Cardiac muscle cell (in vitro differentiated cells and primary cell): ENCODE measurements at places on chromosomes 1 and 21. TPM values are rescaled to one million over a fixed set of nuclear protein-coding genes. Genes with fewer than 3 reads are reported as not detected.
A peak's percentile ranks its signal among the peaks of the same experiment; 100 is the strongest.

GSTM3 gene
- polyA plus RNA-seq: 139 and 167 TPM in 2 replicates

CFHR1 gene
- not detected in 2 replicates for polyA plus RNA-seq

CHTOP gene
- polyA plus RNA-seq: 94.3 and 104 TPM in 2 replicates

SLC5A9 gene
- 0.07 TPM in 1 of 2 replicates, not detected in the other for polyA plus RNA-seq

OR2T8 gene
- polyA plus RNA-seq: 0.22 TPM in 1 of 2 replicates, not detected in the other

ATP6V1G3 gene
- polyA plus RNA-seq: not detected in 2 replicates

STUM gene
- 0.71 and 4.8 TPM in 2 replicates for polyA plus RNA-seq

CD84 gene
- not detected in 2 replicates for polyA plus RNA-seq

GRCh38 chr1:93615582-93616150 is 66.0 kb downstream of the BCAR3 start:
- DNase-seq: peak; percentile 64

- DNase-seq: no peak
Measured at GRCh38 chr1:99601208-99601607, 44.7 kb upstream of the PALMD start.

DNA sequence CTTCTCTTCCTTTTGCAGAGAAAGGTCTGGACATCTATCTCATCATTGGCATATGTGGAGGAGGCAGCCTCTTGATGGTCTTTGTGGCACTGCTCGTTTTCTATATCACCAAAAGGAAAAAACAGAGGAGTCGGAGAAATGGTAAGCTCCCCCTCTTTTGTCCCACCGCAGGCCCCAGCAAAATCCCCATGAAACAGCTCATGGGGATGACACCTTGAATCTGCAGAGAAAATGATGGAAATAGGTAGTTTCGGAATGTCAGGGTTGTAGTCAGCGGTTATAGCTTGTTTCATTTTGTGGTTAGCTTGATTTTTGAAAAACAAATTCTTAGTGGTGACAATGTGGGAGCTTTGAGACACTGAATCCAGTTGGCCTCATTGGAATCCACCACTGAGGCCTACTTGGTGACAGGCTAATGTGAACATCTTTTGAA is 10.3 kb downstream of the CD2 start:
- no peak for DNase-seq

- peak; percentile 86 for DNase-seq
Measured at GRCh38 chr1:221478050-221478949, 263.6 kb downstream of the DUSP10 start.

DNA sequence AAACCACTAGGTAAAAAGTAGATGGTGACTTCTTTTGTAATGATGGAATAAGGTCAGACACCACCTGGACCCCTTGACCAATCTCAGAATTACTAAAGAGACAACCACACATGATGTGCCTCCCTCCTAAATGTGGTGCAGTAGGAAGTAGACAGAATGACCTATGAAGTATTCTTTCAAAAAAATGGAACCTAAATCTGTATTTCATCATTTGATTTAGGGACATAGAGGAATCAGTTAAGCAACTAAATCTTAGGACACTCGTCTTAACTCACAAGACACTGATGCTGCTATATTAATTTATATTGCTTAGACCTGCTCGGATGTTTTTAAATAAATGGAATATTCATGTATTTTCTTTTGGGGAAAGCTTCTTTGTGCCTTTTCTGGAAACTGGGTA is 80.9 kb upstream of the IRF2BP2 start:
- DNase-seq: no peak

DNA sequence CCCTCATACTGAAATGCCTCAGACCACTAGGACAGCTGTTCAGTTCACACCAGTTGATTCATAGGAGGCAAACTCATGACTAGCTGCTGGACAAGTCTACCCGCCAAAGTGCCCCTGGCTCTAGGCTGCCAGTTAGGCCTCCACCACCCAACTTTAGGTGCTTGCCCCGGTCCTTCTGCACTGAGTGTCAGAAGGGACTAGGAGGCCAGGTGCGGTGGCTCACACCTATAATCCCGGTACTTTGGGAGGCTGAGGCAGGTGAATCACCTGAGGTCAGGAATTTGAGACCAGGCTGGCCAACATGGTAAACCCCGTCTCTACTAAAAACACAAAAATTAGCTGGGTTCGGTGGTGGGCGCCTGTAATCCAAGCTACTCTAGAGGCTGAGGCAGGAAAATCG is 18.9 kb downstream of the LY9 start:
- DNase-seq: no peak

- DNase-seq: no peak
Measured at GRCh38 chr1:52856026-52856425, 13.5 kb downstream of the ZYG11A start.

DNA sequence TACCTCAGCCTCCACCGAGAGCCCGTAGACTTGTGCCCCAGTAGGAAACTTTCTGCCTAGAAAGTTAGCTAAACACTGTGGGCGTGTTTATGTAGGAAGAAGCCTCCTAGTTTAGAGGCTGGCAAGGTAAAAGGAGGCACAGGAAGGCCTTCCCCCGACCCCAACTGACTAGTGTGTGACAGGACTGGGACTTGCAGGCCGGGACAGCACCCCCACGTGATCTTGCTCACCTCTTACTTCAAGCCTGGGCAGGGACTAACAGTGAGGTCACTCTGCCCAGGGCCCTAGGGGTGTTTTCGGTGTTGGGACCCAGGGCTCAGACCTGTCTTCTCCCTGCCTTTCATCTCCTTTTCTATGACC is 392 bp upstream of the TAGLN2 start:
- no peak for DNase-seq

DNA sequence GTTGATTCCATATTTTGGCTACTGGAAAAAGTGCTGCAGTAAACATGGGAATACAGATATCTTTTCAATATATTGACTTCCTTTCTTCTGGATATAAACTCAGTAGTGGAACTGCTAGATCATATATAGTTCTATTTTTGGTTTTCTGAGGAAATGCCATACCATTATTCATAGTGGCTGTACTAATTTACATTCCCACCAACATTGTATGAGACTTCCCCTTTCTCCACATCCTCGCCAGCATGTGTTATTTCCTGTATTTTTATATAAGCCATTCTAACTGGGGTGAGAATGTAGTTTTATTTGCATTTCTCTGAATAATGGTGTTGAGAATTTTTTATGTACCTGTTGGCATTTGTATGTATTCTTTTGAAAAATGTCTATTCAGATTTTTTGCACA is 385.2 kb downstream of the NUF2 start:
- no peak for DNase-seq

DNA sequence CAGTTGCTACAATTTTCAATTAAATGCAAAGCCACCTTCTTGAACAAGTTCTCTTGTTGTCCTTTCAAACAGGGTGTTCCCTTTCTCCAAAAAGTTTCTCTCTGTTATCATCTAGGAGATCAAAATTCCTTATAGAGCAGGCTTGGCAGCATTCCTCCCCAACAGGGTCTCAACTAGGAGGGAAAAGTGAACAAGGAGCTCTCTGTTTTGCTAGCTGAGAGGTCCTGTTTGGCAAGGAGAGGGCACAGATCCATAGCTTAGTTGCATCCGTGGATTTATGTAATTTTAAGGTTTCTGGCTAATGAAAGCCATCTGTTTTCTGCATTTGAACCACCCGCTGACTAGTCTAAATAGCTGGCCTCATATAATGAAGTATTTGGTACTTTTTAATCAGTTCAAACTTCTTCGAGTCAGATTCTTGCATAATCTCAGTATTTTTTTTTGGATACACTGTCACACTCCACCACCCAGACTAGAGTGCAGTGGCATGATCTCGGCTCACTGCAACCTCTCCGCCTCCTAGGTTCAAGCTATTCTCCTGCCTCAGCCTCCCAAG is 54.0 kb downstream of the APP start:
- peak; percentile 73 for DNase-seq

DNA sequence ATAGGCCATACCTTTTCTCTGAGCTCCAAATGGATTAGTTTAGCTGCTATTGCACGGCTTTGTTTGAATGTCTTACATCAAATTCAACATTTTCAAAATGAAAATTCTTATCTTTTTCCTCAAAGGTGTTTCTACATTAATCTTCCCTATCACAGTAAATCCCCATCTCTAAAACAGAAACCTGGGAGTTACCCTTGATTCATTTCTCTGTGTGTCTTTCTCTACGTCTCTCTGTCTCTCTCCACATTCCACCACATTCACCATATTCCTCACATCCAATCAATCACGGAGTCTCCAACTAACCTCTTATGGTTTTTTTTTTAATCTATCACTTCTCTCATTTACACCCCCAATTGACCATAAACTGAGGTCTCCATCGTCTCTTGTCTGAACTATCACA is 24.1 kb downstream of the PTGER3 start:
- no peak for DNase-seq

- no peak for DNase-seq
Measured at GRCh38 chr1:17648457-17649145, 106.5 kb upstream of the ACTL8 start.

GRCh38 chr1:67685558-67686266 is 711 bp downstream of the GADD45A start:
- peak; percentile 52 for DNase-seq

DNA sequence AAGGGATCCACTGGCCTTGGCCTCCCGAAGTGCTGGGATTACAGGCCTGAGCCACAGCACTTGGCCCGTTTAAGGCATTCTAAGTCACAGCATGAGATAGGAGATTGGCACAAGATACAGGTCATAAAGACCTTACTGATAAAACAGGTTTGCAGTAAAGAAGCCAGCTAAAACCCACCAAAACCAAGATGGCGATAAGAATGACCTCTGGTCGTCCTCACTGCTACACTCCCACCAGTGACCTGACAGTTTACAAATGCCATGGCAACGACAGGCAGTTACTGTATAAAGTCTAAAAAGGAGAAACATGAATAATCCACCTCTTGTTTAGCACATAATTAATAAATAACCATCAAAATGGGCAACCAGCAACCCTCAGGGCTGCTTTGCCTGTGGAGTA is 33.3 kb upstream of the RCC2 start:
- no peak for DNase-seq

- peak; percentile 4 for DNase-seq
Measured at GRCh38 chr1:72845381-72845780, 563.0 kb upstream of the NEGR1 start.

- no peak for DNase-seq
Measured at GRCh38 chr1:211521102-211521815, 29.3 kb upstream of the RD3 start.

GRCh38 chr21:45091550-45092322 is 17.4 kb downstream of the ADARB1 start:
- DNase-seq: peak; percentile 25

- no peak for DNase-seq
Measured at GRCh38 chr1:115373305-115373704, 35.3 kb upstream of the NGF start.
